Esophagus squamous epithelium (tissue), 5 donors: ENCODE measurements at places on chromosomes 11 and 22.

- DNase-seq = no peak
Observed at GRCh38 chr11:87372065-87372464, 334.3 kb downstream of the TMEM135 start.

DNA sequence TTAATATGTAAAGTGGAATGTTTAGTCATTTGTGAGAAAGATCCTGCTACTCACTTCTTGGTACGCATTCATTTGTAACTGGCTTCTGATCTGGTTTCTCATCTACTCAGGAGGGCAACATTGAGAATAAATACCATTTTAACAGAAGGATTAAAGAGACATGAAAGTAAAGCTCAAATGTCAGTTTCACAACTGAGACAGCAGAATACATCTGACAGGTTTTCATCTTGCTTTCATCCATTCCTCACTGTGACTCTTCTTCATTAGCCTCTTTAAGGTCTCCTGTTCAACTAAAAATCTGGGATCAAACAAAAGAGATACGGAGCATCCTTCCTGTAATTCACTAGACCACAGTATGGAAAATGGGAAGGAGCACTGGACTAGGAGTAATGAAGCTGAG lies 31.4 kb upstream of the CCDC89 start:
- no peak for DNase-seq

DNA sequence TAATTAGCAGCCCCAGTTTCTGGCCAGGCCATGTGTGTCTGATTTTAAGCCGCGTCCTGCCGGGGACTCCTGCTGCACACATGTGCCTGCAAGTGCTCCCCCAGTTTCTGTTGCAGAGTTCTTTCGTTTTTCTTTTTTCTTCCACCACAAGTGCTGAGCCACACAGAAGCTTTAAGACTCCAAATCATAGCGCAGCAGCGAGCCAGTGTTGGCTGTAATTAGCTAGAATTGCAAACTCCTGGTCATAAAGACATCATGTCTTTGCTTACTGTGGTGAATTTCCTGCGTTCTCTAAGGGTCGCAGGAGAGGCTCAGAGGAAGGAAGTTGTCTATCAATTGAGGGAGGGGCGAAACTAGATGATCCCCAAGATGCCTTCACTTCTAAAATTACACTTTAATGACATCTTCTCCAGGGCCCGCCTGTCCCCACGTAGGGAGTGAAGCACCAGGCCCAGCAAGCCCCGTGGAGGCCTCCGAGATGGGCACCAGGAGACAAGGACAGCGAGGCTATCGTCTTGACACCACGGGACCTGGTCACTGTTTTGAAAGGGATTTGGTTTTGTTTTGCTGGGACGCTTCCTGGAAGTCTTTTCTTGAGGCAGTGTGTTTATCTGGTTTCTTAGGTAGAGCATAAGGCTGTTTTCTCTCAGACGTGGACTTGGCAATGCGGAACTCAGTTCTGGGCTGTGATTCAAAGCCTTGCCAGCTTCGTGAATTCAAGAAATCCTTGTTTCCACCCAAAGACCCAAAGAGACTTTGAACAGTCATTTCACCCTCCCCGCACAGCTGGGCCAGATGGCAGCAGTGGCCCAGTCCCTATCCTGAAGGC lies 71.8 kb downstream of the UBASH3B start:
- DNase-seq = no peak

- DNase-seq = no peak
Observed at GRCh38 chr11:823441-824291, 4.1 kb upstream of the CRACR2B start.

DNA sequence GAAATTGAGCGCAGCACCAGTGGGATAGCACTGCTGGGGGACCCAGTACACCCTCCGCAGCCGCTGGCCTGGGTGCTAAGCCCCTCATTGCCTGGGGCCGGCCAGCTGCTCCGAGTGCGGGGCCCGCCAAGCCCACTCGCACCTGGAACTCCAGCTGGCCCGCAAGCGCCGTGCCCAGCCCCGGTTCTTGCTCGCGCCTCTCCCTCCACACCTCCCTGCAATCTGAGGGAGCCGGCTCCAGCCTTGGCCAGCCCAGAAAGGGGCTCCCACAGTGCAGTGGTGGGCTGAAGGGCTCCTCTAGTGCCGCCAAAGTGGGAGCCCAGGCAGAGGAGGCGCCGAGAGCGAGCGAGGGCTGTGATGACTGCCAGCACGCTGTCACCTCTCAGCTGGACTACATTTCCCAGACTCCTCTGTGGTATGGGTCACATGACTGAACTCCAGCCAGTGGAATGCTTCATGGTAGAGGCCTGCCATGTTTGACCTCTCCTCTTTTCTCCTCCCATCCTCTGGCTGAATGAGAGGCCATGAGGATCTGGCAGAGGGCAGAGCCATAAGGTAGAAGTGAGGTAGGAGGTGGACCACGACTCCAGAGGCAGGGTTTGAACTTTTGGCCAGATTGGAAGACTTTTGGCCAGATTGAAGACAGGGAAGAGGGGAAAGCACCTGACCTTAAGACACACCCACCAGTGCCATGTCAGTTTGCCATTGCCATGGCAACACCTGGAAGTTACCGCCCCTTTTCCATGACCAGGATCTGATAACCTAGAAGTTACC lies 6.2 kb downstream of the MRGPRD start:
- no peak for DNase-seq

- no peak for DNase-seq
Observed at GRCh38 chr22:20520093-20520511, 12.7 kb downstream of the MED15 start.

GRCh38 chr11:88806410-88806809 lies 259.4 kb downstream of the GRM5 start:
- DNase-seq = no peak

GRCh38 chr11:95547976-95548375 lies 241.6 kb downstream of the FAM76B start:
- no peak for DNase-seq

GRCh38 chr11:38721586-38722315 lies 2123.7 kb upstream of the RAG2 start:
- no peak for DNase-seq
